Stimulated activated CD4-positive, alpha-beta T cell treated with anti-CD3 and anti-CD28 coated beads, Interleukin-4, amount 100 ng/mL, for 48 hours (primary cell): ENCODE measurements at places on chromosomes 12 and 14.

GRCh38 chr12:5379749-5380496 lies 52.0 kb upstream of the NTF3 start:
- no peak for DNase-seq

DNA sequence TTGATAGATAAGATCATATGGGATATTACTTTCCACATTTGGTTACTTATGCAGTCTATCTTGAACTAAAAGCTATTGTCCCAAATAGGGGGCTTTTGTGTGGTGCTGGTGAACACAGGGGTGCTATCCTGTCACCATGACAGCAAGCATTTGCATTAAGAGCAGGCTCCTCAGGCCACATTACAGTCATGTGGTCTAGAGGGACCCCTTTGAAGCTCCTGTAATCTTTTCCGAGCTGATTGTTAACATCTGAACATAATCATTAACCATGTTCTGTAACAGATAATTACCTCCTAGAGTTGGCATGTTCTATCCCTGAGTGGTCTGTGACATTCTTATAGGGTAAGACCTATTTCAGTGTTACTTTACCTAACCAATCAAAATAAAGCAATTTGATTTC lies 178.8 kb downstream of the KTN1 start:
- no peak for DNase-seq

DNA sequence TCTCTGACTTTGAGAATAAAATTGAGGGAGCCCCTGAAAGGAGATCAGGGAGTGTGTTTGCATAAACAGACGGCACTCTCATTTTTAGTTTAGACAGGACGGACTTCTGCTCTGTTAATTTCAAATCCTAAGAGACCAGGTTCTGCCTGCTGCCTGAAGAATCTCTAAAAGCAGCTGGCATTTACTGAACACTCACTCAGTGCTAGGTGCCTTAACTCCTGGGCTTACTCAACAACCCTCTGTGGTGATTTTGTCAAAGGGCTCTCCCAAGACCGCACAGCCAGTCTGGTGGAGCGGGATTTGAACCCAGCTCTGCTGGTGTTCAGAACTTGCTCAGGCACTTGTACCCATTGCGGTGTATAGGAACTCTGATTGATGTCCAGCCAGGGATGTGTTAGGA lies 2.2 kb downstream of the ORAI1 start:
- DNase-seq: no peak

DNA sequence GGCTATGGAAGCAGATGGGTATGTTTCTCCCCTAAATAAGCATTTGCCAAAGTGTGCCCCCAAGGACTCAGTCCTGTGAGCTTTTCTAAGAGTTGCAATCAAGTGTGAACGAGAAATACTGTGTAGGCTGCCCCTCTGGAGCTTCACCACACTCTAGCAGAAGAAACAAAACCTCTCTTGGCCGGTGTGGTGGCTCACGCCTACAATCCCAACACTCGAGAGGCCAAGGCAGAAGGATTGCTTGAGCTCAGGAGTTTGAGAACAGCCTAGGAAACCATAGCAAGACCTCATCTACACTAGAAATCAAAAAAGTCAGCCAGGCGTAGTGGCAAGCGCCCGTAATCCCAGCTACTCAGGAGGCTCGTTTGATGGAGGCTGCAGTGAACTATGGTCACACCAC lies 9.8 kb downstream of the VPS37B start:
- DNase-seq: no peak

DNA sequence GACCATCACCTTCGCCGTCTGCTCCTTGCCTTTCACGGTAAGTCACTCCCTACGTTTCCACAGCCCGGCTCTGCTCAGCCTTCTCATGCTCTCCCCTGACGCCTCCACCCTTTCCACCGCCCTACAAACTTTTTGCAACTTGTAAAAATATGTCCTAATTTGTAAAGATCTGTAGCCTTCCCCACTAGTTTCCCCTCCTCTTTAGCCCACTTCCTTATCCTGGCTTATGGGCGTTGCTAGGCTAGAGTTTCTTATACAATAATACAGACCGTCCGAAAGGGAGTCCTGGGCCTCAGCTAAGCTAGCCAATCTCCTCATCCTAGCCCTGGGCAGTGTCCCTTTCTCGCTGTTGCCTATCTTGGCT lies 1.2 kb downstream of the PTGER2 start:
- no peak for DNase-seq

GRCh38 chr12:110858848-110859247 lies 12.1 kb downstream of the CCDC63 start:
- DNase-seq: no peak

DNA sequence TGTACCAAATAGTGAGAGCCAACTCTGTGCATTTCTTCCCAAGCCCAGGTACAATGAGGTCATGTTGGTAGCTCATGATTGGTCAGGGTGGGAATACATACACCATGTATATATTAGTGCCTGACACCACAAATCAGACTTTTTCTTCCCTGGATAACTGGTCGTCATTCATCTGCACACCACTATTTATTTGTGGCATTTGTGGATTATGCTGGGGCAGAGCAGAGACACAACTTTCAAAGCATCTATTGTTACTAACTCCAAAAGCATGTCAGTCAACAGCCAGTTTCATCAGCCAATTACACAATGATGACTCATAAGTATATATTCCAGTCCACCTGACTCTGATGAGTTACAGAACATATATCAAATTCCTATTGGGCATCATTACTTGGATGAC lies 181.7 kb downstream of the ADAMTS20 start:
- no peak for DNase-seq

GRCh38 chr12:52351196-52352059 lies 15.9 kb downstream of the KRT85 start:
- peak; percentile 14 for DNase-seq

- no peak for DNase-seq
Measured at GRCh38 chr14:88079624-88080023, 74.7 kb downstream of the GPR65 start.

GRCh38 chr12:48811437-48812090 lies 6.7 kb upstream of the CACNB3 start:
- DNase-seq: no peak

GRCh38 chr12:132460571-132460970 lies 29.4 kb upstream of the FBRSL1 start:
- DNase-seq: no peak
